ENCODE measurements at places on chromosomes 7 and 10. TPM values are rescaled to one million over a fixed set of nuclear protein-coding genes. Genes with fewer than 3 reads are reported as not detected.

Gene TUBAL3
- 0.52 TPM for total RNA-seq

Gene PRPS1L1
- not detected for total RNA-seq

Gene GIMAP5
- total RNA-seq = not detected

Gene GPRIN2
- total RNA-seq = 53.6 TPM

Gene AKR1D1
- total RNA-seq = not detected

Gene UCMA
- total RNA-seq = not detected

GRCh38 chr10:124745252-124745651, 1.1 kb upstream of the FAM53B start:
- peak overlapping the region; percentile 68 for H3K27ac ChIP-seq
- H3K4me3 ChIP-seq = peak overlapping the region; percentile 46
- DNase-seq = no peak

- H3K4me1 ChIP-seq = peaks cover 5% of the 10 kb centered on the region
- no peak overlapping the region for H3K27ac ChIP-seq
- no peak for DNase-seq
- no peak overlapping the region for H3K4me3 ChIP-seq
- H3K27me3 ChIP-seq = peaks cover 7% of the 10 kb centered on the region
Measured at GRCh38 chr7:50068026-50068425, 25.0 kb downstream of the ZPBP start.

DNA sequence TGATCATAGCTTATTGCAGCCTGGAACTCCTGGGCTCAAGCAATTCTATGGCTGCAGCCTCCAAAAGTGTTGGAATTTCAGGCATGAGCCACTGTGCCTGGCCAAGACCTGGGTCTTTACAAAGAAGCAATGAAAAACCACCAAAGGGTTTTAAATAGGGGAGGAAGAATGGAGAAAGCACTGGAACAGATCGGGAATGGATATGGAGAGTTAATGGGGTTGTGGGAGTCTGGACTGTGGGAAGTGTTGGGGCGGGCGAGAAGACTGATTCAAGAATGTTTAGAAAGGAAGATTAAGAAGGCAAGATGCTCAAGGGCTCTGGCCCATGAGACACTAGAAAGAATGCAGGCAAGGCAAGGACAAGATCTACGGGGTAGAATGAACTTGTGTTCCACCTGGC, 98.5 kb downstream of the CARD11 start:
- H3K4me1 ChIP-seq = no peaks in the 10 kb centered on the region
- no peaks in the 10 kb centered on the region for H3K27me3 ChIP-seq
- H3K36me3 ChIP-seq = peaks cover 10% of the 10 kb centered on the region
- H3K4me3 ChIP-seq = no peak overlapping the region

DNA sequence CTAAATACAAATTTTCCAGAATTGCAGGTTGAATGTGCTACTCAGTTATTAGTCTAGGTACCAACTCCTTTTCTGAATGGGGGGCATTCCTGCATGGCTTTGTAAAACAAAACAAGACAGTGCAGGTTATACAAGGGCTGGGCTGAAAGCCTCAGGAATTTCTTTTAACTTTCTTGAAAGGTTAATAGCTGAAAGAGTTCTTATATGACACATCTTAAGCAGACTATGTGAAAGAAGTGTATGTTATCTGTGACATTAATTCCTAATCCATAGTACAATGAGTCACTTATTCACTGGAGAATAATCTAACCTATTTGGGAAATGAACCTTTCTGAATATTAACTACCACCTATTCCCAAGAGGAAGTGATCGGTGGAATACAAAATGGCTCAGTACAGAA, 115.6 kb upstream of the FAM133B start:
- H3K4me1 ChIP-seq = no peaks in the 10 kb centered on the region
- no peak overlapping the region for H3K27ac ChIP-seq
- H3K36me3 ChIP-seq = peaks cover 13% of the 10 kb centered on the region
- H3K4me3 ChIP-seq = no peak overlapping the region
- no peaks in the 10 kb centered on the region for H3K27me3 ChIP-seq

- no peaks in the 10 kb centered on the region for H3K4me1 ChIP-seq
- no peak overlapping the region for H3K27ac ChIP-seq
- H3K36me3 ChIP-seq = no peaks in the 10 kb centered on the region
- no peak overlapping the region for H3K4me3 ChIP-seq
Measured at GRCh38 chr10:107548301-107548700, 383.8 kb upstream of the SORCS1 start.

- peaks cover 100% of the 10 kb centered on the region for H3K27me3 ChIP-seq
- no peaks in the 10 kb centered on the region for H3K36me3 ChIP-seq
- H3K4me1 ChIP-seq = no peaks in the 10 kb centered on the region
- DNase-seq = no peak
Measured at GRCh38 chr7:132164558-132165125, 411.6 kb downstream of the PLXNA4 start.

DNA sequence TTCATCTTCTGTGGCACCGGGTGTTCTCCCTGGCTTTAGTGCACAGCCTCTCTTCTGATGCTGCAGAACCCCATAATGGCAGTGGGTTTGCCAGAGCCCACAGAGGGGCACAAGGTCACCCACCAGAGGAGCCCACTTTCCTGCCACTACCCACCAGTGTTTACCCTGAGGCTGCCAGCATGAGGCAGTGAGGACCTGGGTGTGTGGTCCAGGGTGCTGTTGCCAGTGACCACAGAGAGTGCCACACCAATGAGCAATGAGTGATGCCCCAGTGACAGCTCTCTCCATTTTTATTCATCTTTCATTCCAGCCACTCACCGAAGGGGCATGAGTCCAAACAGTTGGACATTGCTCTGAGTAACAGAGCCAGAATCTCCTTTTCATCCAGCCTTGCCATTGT, 34.8 kb downstream of the MTURN start:
- H3K27ac ChIP-seq = no peak overlapping the region
- H3K36me3 ChIP-seq = no peaks in the 10 kb centered on the region
- H3K27me3 ChIP-seq = no peaks in the 10 kb centered on the region
- no peak overlapping the region for H3K4me3 ChIP-seq

GRCh38 chr7:50418086-50418515, 32.0 kb downstream of the FIGNL1 start:
- H3K4me1 ChIP-seq = no peaks in the 10 kb centered on the region
- no peak overlapping the region for H3K27ac ChIP-seq
- H3K36me3 ChIP-seq = no peaks in the 10 kb centered on the region
- no peak overlapping the region for H3K4me3 ChIP-seq
- peak; percentile 71 for DNase-seq
- H3K27me3 ChIP-seq = peaks cover 17% of the 10 kb centered on the region

GRCh38 chr10:74842301-74842954, 16.0 kb downstream of the KAT6B start:
- no peaks in the 10 kb centered on the region for H3K36me3 ChIP-seq
- H3K4me3 ChIP-seq = no peak overlapping the region
- no peaks in the 10 kb centered on the region for H3K4me1 ChIP-seq
- no peak for DNase-seq
- no peak overlapping the region for H3K27ac ChIP-seq
